ENCODE measurements at places on chromosomes 5 and 9.
A peak's percentile ranks its signal among the peaks of the same experiment; 100 is the strongest.

GRCh38 chr9:136762915-136763648, 1.2 kb downstream of the LCN15 start:
- DNase-seq: no peak

- DNase-seq: no peak
Measured at GRCh38 chr5:136064510-136064909, 35.7 kb downstream of the TGFBI start.

DNA sequence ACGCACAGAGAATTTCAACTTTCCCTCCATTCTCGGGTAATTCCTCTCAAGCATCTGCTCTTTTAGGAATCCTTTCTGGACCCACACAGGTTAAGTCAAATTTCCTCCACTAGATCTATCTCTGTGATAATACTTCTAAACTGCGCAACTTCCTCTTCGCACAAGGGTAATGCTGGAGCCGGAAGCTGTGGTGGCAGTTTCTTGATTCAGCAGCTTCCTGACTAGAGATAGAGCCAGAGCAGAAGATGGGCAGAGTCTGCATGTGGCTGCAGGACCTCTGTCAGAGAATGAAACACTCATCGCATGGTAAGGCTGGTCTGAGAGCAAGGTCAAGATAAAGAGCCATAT, 11.1 kb upstream of the CDC42SE2 start:
- DNase-seq: peak; percentile 86

GRCh38 chr5:98576275-98576674, 197.2 kb upstream of the RGMB start:
- DNase-seq: no peak

DNA sequence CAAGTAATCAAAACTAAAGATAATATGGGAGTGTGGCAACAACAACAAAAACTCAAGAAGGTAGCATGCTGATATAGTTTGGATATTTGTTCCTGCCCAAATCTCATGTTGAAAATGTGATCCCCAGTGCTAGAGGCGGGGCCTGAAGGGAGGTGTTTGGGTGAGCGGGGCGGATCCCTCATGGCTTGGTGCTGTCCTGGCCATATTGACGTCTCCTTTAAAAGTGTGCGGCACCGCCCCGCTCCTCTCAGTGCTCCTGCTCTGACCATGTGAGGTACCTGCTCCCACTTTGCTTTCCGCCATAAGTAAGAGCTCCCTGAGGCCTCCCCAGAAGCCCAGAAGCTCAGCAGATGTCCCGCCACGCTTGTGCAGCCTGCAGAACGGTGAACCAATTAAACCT, 25.6 kb downstream of the MED27 start:
- DNase-seq: no peak

- DNase-seq: no peak
Measured at GRCh38 chr9:111952559-111952958, 55.9 kb downstream of the UGCG start.

DNA sequence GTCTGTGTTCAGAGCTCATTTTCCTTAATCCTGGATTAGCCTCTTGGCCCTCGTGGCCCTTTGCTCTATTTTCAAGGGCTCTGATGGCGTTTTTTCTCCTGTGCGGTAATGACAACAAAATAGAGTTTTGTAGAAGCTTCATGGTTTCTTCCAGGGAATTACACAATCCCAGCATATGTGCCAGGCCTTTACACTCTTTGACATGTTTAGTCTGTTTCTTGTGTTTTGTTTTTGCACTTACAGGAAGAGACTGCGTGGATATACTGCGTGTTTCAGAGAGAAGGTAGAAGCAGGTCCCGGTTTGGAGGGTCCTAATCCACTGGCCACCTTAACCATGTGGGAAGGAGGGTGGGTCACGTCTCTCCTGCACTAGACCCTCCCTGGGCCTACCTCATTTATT, 400.2 kb upstream of the IRX4 start:
- no peak for DNase-seq

DNA sequence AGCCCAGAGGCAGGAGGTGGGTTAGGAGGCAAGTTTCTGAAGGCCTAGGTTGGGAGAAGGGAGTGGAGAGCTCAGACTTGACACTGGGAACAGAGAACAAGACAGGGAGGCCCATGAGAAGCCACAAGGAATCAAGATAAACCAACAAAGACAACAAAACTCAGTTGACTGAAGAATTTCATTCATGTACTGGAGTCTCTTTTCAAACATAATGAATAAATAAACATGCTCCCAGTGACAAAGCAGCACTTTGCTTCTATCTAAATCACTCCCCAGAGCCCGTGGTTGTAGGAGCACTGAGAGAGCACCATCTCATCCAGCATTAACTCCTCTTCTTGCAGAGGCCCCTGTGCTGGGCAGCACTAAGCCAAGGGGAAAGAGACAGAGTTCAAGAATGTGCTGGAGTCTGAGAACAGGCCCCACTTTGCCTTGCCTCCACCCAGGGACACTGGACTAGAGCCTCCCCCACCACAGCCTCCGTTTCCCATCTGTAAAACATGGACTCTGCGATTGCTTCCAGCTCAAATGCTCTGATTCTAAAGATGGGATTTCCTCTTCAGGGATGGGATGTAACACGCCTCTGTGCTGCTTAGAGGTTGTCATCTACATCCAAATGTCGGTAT, 282.0 kb downstream of the SPOCK1 start:
- no peak for DNase-seq

GRCh38 chr5:111854186-111854585, 97.2 kb upstream of the NREP start:
- DNase-seq: no peak

DNA sequence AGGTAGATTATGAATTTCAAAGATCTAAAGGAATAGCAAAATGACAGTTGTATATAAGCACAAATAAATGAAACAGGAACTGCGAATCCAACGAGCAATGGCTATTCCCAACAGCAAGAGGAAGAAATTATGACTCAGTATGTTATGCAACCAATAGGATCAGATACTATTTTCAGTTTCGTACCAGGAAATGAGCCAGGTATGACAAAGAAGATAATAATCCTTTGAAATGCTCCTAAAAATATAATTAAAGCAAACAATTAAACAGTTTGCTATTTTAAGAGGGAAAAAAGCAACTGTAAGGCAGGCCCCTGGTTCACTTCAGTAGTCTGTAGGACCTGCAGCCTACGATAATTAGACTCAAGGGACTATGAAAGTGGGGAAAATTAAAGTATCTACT, 58.9 kb downstream of the AUH start:
- DNase-seq: peak; percentile 49

- DNase-seq: no peak
Measured at GRCh38 chr9:91416096-91416712, 7.4 kb downstream of the NFIL3 start.

DNA sequence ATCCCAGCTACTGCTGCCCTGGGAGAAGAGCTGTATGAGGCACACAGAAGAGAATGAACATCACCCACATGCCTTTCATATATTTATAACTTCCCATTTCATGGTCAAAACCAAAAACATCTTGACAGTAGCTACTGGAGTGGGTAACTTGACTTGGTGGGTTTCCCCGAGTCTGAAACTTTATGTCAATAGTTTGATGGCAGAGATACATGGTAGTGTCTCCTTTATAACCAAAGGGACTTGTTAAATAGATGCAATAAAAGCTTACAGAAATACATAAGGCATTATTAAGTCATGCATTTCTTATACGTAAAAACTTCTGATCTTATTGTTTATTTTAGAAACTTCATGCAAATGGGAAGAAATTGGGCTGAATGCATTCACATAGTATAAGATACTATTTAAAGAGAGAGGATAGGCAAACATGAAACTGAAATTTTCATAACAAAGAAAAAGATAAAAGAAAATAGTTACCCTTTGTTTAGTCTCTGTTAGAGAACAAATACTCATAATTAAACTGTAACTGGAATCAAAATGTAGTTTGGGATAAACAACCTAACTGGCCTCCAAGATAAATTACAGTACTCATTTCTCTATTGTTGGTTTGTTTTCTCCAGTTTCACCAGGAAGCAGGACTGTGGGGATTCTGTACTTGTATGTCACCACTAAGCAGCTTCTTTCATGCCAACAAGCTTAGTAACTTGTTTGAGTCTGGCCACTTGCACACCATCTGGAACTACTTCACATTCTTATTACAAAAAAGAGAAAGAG, 459.3 kb upstream of the MEF2C start:
- no peak for DNase-seq

GRCh38 chr5:150448334-150448733, 1.2 kb downstream of the RPS14 start:
- DNase-seq: peak; percentile 25

DNA sequence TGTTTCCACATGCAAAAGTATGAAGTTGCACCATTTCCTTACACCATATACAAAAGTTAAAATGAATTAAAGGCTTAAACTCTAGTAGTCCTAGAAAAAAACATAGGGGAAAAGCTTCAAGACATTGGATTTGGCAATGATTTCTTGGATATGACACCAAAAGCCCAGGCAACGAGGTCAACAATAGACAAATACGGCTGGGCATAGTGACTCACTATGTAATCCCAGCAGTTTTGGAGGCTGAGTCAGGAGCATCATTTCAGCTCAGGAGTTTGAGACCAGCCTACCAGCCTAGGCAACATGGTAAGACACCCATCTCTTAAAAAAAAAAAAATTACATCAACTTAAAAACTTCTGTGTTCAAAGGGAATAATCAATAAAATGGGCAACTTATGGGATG, 30.9 kb upstream of the SREK1 start:
- no peak for DNase-seq

DNA sequence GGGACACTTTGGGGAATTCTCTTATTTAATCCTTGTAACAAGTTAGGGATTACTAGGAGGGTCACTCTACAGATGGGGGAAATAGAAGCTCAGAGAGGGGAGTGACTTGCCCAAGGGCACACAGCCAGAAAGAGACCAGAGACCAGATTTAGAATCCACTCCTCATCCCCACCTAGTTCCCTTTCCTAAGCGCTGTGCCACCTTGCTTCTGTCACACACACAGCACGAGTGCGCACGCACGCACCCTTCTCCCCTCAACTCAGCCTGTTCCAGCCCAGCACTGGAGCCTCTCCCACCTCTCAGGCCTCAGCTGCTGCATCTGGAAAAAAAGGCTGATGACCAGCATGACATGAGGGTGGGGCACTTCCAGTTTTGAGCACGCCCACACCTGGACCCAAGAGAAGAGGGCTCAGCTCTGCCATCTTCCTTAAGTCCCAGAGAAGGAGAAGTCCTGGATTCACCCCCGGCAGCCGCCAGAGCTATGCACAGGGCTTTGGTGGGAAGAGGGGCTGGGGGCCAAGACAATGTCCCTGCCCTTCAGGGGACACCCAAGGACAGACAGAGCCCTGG, 18.5 kb downstream of the NR5A1 start:
- peak; percentile 53 for DNase-seq

DNA sequence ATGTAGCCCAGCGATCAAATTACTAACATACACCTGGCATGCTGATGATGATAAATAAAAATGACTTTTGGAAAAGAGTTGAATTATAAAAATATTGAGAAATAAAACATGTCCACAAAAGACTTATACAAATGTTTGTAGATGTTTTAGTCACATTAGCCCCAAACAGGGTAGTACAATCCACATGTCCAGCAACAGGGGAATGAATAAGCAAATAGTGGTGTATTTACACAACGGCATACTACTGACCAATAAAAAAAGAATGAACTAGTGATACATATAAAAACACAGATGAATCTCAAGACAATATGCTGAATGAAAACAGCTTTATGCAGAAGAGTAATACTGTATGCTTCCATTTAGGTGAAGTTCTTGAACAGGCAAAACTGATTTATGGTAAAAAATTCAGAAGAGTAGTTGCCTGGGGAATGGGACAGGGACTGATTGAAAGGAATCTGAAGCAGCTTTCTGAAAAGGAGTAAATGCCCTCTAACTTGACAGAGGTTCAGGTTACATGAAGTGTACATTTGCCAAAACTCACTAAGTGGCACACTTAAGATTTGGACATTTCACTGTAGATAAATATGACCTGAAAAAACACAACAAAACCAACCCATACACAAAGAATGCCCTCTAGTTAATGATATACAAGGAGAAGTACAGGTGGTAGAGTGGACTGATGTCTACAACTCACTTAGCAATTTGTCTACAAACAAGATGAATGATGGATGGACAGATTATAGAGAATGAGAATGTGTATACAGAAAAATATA, 35.4 kb downstream of the ACTL7A start:
- no peak for DNase-seq

DNA sequence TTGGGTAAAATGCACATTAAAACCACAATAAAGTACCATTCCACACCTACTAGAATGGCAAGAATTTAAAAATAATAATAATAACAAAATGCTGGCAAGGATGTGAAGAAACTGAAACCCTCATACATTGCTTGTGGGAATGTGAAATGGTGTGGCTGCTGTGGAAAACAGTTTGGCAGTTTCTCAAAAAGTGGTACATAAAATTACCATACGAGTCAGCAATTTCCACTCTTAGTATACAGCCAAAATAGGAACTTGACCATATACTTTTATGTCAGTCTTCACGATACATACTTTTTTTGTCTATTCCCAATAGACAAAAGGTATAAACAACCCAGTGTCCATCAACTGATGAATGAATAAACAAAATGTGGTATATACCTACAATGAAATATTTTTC, 15.6 kb downstream of the FKBP15 start:
- no peak for DNase-seq

DNA sequence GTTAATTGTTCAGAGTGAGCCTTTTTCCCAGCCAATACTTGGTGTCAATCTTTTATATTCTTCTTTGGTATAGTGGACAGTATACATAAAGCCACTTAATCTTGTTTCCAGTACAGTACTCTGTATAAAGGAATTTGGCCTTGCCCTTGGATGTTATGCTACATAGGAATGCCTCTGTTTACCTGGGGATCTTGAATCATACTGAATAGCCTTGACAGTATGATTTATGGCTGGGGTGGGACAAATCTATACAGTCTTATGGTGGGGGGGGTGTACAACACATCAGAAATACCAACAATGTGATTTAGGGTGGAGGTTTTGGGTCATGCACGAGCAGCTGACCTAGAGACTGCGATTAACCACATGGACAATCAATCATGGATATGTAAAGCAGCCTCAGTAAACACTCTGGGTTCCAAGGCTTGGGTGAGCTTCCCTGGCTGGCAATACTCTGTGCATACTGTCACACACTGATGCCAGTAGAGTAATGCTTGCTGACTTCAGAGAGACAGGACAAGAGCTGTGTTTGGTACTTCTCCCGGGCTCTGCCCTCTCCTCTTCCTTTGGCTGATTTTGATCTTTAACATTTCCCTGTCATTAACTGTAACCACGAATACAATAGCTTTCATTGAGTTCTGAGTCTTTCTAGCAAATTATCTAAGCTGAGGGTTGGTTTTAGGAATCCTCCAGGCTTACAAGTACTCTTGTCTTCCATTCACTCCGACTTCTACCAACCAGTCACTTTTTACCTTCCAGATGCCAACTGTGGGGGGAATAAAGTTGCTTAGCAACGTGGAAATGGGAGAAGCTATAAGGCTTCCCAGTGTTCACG, 84.6 kb downstream of the IARS1 start:
- DNase-seq: no peak

- no peak for DNase-seq
Measured at GRCh38 chr9:32738501-32739172, 44.7 kb upstream of the TMEM215 start.

GRCh38 chr5:78496373-78496772, 136.0 kb downstream of the SCAMP1 start:
- DNase-seq: no peak

GRCh38 chr5:67221487-67222242, 25.1 kb upstream of the CD180 start:
- DNase-seq: peak; percentile 81
